ENCODE measurements at places on chromosomes 3 and 15.
A peak's percentile ranks its signal among the peaks of the same experiment; 100 is the strongest.

- no peak for DNase-seq
Measured at GRCh38 chr3:102054543-102055080, 205.3 kb downstream of the NFKBIZ start.

GRCh38 chr3:115958526-115958925, 335.2 kb downstream of the GAP43 start:
- DNase-seq = no peak

GRCh38 chr3:55164876-55165275, 237.0 kb upstream of the LRTM1 start:
- DNase-seq = no peak

DNA sequence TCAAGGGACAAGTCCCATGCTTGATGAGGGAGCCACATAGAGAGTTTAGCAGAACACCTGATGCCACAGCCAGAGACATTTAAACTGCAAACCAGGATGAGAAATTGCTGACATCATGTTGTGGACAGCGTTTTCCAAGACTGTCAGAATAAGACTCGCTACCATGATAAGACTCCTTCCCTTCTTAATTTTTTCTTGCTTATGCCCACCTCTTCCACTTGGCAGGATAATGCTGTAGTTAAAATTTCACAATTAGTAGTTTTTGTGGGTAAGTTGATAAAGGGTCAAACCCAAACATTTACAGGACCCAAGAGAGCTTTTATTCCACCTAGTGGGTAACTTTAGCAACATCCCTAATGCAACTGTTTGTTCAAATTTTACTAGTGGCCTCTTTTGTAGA, 3.0 kb upstream of the PIAS1 start:
- no peak for DNase-seq

DNA sequence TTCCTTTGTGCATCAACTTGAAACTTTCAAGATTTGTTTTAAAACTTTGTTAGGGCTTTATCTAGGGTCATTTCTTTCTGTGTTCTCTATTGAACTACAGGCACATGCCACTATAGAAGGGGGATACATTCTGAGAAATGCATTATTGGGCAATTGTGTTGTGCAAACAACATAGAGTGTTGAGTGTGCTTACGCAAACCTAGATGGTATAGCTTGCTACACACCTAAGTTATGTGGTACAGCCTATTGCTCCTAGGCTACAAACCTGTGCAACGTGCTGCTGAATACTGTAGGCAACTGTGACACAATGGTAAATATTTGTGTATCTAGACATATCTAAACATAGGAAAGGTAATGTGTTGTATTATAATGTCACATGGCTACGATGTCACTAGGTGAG, 33.0 kb upstream of the KLF13 start:
- no peak for DNase-seq

GRCh38 chr15:58374147-58374546, 57.6 kb upstream of the LIPC start:
- DNase-seq = no peak

DNA sequence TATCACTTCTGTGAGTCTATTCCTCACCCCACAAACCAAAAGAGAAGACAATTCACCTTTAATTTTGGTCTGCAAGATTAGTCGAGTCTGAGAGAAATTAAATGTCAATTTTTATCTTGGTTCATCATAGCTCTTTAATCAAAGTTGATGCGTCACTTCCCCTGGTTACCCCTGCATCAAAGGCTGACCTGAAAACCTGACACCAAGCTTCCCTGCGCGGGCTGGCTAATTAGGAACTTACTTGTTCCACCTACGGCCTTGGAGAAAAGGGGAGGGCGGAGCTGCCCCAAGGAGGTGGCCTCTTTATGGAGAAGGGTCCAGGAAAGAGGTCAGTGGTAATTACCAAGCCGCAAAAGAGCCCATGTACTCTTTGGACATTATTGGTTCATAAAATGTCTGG, 218.4 kb downstream of the ARRDC4 start:
- peak; percentile 22 for DNase-seq

DNA sequence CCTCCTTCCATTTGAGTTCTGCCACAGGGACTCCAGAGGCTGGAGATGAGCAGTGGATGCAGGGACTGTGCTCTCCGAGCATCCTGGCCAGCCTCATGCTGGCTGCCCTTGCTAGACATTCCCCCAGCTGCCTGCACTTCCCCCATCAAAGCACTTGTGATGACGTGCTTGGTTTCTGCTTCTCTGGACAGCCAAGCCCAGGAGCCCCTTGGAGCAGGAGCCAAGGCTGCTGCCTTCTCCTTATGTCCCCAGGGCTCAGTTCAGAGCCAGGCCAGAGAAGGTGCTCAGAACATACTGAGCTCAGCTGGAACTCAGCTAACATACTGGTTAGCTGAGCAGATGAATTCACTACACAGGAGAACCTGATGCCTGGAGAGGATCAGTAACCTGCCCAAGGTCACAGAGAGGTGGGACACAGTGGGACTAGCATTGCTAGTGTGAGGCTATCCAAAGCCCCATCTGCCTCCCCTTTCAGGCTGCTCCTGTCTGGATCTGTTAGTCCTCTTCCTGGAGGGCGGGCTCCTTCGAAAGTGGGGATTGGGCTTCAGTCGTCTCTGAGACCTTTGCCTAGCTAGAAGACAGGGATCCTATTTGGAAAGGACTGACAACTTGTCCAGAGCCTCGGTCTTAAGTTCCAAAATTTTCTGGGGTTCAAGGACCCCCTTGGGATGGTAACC, 4.3 kb downstream of the PCBP4 start:
- DNase-seq = no peak

- DNase-seq = no peak
Measured at GRCh38 chr3:170171563-170171962, 10.0 kb downstream of the PHC3 start.

DNA sequence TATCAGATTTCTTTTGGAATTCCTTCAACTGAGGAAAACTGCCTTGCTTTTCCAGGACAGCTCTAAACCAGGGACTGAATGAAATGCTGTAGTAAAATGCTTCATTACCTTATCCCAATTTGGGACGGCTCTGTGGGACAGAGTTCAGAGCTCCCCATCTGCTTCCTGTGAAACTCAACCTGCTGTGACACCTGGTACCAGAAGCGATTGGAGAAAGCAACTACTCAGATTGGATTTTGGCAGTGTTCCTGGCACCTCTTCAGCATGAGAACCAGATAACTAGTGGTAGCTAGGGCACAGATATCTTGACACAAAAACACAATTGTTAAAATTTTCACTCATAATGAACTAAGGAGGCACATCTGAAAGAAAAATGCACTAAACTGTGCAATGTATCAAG, 539.1 kb downstream of the SI start:
- no peak for DNase-seq

DNA sequence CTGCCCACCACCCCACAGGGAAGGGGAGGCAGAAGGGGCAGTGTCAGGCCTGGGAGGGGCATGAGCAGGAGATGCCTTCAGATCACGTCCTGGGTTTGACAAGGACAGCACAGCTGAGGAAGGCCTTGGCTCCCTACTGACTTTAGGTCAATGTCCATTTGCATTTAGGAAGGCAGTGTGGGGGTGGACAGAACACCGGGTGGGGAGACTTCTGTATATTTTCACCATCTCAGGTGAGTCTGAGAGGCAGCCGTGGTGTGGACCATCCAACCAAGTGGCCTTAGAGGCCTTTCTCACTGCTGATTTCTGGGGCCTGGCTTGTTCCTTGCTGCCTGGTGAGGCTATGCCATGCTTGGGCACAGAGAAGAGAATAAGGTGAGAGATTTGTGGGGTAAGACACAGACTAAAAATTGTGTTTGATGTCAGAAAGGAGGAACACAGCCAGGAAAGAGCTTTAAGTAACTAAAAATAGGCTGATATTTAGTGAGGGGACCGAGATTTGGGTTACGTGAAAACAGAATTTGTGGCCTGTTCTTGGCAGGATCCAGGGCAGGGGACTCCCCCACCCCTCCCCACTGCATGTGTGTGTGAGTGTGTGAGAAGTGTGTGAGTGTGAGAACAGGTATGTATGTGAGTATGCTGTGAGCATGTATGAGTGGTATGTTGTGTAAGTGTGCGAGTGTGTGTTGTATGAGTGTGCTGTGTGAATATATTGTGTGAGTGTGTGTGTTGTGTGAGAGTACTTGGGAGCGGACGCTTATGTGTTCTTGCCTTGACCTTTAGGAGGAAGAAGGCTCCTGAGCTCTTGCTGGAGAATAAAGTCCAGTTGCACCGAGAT, 11.8 kb upstream of the PLA2G4E start:
- DNase-seq = no peak

GRCh38 chr3:33071946-33072345, 25.0 kb downstream of the GLB1 start:
- DNase-seq = no peak

DNA sequence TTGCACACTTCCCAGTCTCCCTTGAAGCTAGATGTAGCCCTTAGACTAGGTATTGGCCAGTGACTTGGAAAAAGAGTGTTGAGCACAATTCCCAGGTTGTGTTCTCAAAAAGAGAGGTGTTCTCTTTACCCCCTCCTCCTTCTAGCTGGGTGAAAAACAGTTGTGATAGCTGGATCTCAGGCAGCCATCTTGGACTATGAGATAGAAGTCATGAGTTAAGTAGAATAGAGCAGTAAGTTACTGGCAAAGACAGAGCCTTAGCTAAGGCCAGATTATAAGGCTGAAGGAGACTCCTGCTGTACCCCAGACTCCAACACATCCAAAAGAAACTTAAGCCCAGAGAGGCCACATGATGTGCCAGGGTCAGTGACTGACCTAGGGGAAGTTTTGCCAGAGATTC, 8.1 kb upstream of the STRA6 start:
- DNase-seq = no peak

DNA sequence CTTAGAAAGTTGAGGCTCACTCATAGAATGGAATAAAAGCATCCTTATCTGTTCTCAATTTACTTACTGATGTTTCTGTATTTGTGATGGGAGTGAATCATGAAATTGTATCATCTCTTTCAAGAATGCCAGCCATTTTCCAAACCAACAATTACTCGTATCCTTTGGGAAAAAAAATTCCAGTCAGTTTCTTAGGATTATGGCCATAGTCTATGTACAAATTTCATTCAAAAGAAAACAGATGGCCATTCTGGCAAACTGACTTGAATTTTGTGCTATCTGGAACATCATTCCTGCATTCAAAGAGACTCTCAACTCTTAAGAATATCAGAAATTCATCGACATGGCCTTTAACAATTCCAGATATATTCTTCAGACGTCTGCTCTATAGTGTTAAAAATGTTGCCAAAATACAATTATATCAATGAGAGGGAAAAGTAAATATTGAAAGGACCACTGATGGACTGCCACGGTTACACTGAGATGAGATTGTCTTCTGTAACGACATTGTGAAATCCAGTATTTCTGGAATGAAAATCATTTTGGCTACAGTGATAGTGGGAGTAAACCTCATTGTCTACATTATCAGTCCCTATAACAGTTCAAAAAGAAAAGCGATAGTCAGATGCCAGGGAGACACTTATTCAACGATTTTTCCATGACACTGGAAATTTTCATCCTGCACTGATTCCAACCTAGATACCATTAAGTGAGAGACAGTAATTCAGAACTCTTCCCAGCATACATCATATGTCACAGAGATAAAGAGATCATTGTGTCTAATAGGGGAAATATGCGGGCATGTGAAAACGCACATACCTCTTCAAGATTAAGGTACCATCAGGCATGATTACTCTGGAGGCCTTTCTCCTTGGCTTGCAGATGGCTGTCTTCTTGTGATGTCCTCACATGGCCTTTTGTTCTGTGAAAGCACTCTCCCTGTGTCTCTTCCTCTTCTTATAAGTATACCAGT, 953.8 kb upstream of the ALCAM start:
- no peak for DNase-seq

- DNase-seq = peak; percentile 32
Measured at GRCh38 chr15:72312605-72313447, 7.1 kb downstream of the CELF6 start.

DNA sequence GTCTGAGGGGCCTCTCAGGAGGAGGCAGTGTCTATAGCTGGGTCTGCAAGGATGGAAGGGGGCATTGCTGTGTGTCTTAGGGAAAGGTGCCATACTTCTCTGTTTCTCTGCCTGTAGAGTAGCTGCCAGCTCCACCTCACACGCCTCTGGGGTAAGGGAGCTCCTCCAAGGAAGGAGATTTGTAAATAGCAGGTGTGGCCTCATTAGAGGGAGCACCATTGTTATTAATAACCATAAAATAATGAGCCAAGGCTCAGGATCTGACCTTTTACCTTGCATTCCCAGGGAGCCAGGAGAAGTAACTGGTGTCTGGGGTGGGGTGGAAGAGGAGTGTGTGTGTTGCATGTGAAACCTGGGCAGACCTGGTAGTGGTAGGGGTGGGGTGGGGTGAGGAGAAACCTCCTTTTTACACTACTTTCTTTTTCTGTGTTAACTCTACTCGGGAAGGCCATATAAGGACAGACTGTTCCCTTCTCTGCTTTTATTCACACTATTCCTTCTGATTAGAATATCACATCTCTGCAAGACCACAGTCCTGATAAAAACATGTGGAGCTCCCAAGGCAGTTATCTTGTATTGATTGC, 2.2 kb upstream of the C15orf39 start:
- no peak for DNase-seq

- no peak for DNase-seq
Measured at GRCh38 chr3:59894425-59895121, 844.7 kb upstream of the CFAP20DC start.

GRCh38 chr15:31740203-31740602, 290.1 kb upstream of the CHRNA7 start:
- DNase-seq = peak; percentile 2

DNA sequence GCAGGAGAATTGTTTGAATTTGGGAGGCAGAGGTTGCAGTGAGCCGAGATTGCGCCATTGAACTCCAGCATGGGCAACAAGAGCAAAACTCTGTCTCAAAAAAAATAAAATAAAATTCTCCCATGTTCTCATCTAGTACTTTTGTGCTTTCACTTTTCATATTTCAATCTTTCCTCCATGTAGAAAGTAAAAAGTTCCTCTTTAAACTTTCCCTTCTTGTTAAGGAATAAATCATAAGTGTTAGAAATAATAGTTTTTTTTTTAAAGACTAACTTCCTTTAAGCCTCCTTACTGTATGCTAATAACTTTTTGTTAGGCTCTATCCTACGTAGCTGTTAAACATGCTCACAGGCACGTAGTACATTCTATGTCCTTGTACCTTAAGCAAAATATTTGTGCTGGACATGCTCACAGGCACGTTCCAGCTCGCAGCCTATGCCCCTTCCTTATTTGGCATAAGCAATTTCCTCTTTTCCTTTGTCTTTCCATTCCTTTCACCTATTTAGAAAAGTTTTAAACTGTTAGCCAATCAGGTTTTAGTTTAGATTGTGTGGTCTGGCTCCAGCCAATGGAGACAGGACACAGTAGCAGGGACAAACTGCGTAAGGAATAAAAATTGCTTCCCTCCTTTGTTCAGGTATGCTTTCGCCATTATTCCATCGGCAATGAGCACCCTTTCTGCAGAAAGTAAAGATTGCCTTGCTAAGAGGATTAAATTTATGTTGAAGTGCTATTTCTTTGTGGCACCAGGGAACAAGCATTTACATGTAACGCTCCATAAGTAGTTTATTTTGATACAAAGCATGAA, 38.9 kb upstream of the PIK3CB start:
- DNase-seq = no peak

GRCh38 chr15:33985751-33986150, 17.5 kb downstream of the CHRM5 start:
- no peak for DNase-seq

Data from right kidney (tissue), 9 donors.